Cerebellar cortex (tissue), 1 donor: ENCODE measurements at places on chromosomes 12 and 14.

DNA sequence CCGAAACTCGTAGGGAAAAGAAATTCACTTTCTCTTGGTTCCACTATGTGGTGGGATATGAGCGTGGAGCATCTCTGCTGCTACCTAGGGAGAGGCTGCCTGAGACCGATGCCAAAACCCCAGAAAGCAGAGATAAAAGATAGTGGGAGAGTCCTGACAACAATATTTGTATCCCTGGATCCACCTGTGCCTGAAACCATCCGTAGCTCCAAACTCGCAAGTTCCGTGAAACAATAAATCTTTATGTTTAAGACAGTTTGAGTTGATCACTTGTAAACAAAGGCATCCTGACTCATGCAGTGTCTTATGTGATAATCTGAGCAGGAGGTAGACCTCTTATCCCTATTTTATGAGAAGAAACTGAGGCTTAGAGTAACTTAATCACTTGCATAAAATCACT, 2.9 kb downstream of the MAP1LC3B2 start:
- DNase-seq = no peak

DNA sequence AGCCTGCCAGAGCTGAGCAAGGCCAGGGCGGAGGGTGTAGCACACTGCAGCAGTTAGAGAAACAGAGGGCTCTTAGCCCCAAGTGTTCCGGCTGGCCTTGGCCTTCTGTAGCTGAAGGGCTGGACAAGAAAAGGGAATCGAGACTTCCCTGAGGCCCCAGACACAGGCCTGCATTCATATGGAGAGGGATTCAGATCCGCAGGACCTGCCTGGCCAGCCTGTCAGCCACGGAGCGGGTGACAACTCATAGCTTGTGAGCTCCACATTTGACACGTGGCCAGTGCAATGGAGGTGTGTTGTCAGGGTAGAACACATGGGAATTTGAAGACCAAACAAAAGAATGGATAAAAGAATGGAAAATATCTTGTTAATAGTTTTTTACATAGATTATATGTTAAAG, 182.2 kb upstream of the GSC start:
- DNase-seq = no peak

DNA sequence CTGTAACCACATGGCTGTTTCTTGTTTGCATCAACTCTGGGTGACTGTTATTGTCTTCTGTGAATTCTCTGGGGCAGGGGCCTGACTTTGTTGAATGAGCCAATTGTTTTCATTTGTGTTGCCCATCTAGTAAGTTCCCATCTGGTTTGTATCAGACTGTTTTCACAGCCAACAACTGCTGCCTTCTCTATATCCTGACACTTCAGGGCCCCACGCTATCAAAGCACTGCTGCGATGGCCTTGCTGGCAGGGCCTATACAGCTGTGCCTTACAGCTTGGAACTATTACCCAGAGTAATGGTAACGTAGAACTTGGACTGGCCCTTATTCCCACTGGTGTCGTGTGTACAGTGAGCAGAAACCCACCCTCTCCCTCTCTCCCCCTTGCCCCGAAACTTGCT, 104.3 kb upstream of the DACT1 start:
- DNase-seq = peak; percentile 8

DNA sequence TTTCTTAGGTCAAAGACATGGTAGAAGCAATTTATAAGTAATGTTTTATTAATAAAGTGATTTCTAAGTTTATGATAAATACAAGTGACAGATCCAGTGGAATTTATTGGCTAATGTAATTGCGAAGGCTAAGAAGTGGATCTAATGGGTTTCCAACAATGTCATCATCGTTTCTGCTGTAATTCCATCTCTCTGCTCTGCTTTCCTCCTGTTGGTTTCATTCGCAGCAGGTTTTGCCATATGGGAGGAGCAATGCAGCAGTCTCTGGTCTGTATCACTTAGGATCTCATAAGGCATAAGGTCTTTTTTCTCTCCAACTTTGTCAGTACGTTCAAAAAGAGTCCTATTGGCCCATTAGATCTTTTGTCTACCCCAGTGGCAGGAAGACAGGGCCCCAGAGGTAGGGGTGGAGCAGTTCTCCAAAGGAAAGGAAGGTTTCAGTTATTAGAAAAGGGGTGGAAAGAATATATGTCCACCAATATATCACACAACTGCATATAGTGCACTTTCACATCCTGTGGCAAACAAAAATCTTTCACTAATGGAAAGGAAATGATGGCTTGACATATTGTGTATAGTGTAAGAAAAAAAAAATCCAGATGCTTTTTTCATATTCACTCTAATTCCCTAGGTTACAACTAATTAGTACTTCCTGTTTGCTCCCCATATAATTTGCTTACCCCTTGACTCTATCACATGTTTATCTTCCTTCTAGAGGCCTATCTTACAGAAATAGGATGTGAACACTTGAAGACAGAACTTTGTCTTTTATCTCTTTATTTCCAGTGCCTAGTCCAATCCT, 451.3 kb downstream of the ZFP36L1 start:
- no peak for DNase-seq

- peak; percentile 65 for DNase-seq
Observed at GRCh38 chr12:116455540-116456329, 103.4 kb upstream of the MAP1LC3B2 start.

DNA sequence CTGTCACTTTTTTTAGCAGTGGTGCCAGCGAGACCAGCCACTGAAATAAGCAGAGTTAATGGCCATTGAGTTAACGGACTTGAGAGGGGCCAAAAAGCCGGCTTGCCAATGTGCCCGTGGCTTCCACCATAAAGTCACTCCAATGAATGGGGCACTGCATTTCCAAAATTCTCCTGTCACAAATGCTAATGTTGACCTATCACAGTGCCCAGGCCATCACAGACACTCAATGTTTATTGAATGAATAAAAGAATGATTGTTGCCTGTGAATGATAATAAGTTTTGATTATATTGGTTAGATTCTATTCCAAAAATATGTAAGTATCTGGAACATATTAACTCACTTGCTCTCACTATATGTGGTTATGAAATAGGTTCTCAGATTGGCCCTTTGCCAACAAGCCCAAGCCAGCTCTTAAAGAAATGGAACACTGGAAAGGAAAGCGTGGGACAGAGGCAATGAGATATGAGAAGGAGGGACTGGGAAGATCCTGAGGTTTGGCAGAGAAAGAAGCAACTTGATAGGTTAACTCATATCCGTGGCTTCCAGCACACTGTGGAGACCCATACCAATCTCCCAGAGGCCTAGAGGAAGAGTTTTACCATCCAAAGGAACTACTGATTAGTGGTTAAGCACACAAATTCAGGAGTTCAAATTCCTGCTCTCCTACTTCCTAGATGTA, 108.7 kb downstream of the BTG1 start:
- no peak for DNase-seq

DNA sequence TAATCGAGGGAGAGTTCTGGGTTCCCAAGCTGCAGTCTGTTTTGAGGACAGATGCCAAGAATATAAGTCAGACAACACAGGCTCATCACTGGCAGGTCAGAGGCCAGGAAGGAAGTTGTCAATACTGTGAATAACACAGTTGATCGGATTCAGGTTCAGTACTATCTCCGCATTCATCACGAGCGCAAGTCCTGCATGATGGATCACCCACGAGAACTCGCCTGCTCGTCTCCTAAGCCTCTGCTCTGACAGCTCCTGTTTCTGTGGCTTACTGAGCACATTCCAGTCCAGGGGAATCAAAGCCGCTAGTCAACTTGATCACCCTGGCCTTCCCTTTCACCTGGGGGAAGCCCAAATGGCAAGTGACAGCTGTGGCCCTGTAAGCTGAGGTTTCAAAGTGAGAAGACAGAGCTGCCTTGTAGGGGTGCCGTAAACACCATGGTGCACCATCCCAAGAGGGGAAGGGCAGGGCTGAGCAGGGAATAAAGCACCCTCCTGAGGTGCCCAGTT, 60.1 kb upstream of the DICER1 start:
- DNase-seq = no peak

- no peak for DNase-seq
Observed at GRCh38 chr12:56317675-56318074, 1.9 kb upstream of the CNPY2 start.

GRCh38 chr14:77407158-77407557, 16.2 kb downstream of the NOXRED1 start:
- DNase-seq = no peak

DNA sequence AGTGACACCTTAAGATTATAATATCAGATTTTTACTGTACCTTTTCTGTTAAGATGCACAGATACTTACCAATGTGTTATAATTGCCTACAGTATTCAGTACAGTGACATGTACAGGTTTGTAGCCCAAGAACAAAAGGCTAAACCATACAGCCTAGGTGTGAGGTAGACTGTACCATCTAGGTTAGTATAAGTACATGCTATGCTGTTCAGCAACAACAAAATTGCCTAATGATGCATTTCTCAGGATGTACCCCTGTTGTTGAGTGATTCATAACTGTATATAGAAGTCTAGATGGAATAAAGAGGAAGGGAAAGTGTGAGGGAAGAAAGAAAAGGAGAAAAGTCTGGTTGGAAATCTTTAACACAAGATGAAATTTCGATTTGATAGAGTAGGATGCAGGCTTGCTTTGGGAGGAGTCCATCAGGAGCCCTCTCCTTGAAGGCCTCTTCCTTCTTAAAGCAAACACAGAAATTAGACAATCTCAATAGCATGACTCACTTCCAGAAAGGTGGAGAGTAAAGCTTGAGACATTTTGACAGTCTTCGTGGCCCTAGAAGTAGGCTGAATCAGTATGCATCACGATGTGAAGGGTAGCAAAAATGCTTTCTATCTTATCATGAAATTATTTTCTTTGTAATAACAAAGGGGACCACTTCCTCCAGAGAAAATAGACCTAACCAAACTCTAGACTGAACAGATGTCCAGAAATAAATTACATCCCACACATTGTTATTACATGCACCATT, 191.5 kb downstream of the SYT1 start:
- DNase-seq = no peak

GRCh38 chr12:56071648-56072047, 8.3 kb upstream of the ERBB3 start:
- DNase-seq = no peak

GRCh38 chr12:18054925-18055619, 34.9 kb downstream of the RERGL start:
- no peak for DNase-seq

DNA sequence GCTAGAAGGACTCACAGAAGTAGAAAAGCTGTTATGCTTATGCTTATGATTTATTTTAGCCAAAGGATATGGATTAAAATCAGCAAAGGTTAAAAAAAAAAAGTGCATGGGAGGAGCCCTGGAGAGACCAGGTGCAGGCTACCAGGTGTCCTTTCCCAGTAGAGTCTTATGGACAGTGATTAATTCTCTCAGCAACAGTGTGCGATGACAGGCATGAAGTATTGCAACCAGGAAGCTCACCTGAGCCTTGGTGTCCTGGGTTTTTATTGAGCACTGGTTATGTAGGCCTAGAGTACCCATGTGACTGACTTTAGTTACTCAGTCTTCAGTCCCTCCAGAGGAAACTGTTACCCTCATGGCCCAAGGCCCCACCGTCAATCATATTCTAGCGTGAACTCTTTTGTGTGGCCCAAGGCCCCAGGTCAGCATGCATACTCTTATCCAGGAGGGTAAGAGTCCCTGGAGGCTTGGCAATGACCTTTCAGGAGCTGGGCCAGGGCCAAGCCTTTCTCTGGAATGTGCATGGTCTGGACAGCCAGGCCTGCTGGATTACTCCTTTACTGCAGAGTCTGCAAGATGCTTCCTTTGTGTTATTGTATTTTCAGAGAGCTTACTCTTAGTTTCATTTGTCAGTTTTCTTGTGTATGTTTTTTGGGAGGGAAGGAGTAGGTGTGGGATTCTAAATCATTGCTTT, 69.6 kb upstream of the RD3L start:
- no peak for DNase-seq

GRCh38 chr14:50726372-50727107, 58.4 kb upstream of the SAV1 start:
- no peak for DNase-seq

- DNase-seq = no peak
Observed at GRCh38 chr14:75456069-75456996, 28.5 kb downstream of the JDP2 start.

DNA sequence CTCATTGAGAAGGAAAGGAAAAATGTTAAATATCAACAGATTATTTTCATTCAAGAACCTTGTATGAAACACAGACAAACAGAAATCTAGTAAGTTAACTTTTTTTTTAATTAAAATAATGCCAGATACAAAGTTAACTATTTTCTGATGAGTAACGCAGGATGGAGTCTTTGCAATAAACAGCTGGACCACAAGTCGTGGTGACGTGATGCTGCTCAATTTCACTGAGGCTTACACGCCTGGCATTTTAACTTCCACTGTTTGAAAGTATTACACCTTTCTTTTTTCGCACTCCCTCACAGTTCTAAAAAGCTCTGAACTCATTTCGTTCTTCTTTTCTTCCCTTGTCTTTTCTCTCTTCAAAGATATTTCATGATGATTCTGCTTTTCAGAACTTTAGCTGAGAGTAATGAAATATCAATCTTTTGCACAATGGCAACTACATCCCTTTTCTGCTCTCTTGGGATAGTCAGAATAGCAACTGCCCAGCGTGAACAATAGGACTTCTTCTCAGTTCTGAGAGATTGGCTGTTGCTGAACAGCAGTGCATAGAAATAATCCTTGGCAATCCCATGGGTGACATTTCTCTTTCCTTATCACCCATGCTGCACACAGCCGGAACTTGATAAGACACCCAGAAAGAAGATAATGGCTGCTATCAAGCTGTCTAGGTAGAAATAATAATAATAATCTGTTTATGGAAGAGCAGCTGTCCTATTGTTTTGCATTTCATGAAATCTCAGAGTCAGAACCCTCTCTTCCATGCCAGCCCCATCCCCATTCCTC, 160.5 kb downstream of the BTG1 start:
- DNase-seq = no peak

DNA sequence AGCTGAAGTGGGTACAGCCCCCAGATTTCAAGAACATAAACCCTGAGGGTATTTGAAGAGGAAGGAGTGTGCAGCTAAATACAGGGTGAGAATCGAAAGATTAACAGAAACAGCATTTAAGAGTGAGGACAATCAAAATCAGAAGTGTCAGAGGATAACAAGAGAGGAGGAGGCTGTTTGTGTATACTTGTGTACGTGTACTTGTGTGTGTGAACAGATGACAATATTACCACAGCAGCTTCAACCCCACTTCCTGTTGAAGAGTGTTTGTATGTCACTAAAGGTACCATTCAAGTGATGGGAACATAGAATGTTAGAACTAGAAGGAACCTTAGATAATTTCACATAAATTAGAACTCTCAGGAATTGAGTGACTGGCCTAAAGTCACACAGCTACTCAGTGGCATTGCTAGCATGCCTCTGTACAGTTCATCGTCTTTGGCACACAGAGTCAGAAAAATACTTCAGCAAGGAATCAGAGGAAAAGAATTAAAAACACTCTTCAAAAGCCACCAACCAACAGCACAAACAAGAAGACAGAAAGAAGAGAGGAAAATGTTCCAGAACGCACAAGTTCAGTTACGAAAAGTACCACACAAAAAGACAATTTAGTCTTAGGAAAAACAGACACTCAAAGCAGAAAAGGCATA, 164.3 kb upstream of the BCL2L14 start:
- no peak for DNase-seq

GRCh38 chr14:23530375-23531055, 21.1 kb downstream of the ZFHX2 start:
- no peak for DNase-seq
